Adipose tissue (tissue), 3 donors: ENCODE measurements at places on chromosomes 2 and 18. TPM values are rescaled to one million over a fixed set of nuclear protein-coding genes. Genes with fewer than 3 reads are reported as not detected.

Gene ST8SIA3
- polyA plus RNA-seq = 0.41 TPM

Gene AQP12B
- 159 TPM for polyA plus RNA-seq

Gene CUL3
- 62.5 TPM for polyA plus RNA-seq

Gene PLEKHH2
- 5.4 TPM for polyA plus RNA-seq

Gene HSPE1
- 225 TPM for polyA plus RNA-seq

Gene WIPF1
- 5.8 TPM for polyA plus RNA-seq

Gene CAPN14
- 0.19 TPM for polyA plus RNA-seq

Gene PLCL1
- polyA plus RNA-seq = 2.0 TPM

Gene ASPRV1
- 2.4 TPM for polyA plus RNA-seq

Gene COL4A4
- 1.6 TPM for polyA plus RNA-seq

Gene STK17B
- 18.9 TPM for polyA plus RNA-seq

Gene TUBA4A
- 20.5 TPM for polyA plus RNA-seq

Gene GKN2
- polyA plus RNA-seq = 318 TPM

Gene IL1B
- polyA plus RNA-seq = 17.8 TPM

Gene ALLC
- 0.45 TPM for polyA plus RNA-seq

Gene TUBA3E
- not detected for polyA plus RNA-seq

Gene GRHL1
- 7.2 TPM for polyA plus RNA-seq

Gene DSEL
- polyA plus RNA-seq = 6.4 TPM

Gene CRYGC
- polyA plus RNA-seq = not detected

Gene CDC42EP3
- 13.2 TPM for polyA plus RNA-seq

Gene SESTD1
- 52.3 TPM for polyA plus RNA-seq

Gene OTOF
- 0.56 TPM for polyA plus RNA-seq

Gene ABHD1
- 0.79 TPM for polyA plus RNA-seq

Gene KLHL30
- 0.22 TPM for polyA plus RNA-seq

Gene ABCG8
- 0.12 TPM for polyA plus RNA-seq

Gene CDK15
- polyA plus RNA-seq = 0.58 TPM

Gene CLEC4F
- polyA plus RNA-seq = 1.6 TPM

Gene POTEC
- not detected for polyA plus RNA-seq

Gene PLB1
- 16.9 TPM for polyA plus RNA-seq

Gene PMS1
- polyA plus RNA-seq = 12.8 TPM

Gene IGFBP5
- polyA plus RNA-seq = 716 TPM

Gene OR6B2
- polyA plus RNA-seq = not detected
